DMS53 (cell line): ENCODE measurements at places on chromosomes 12 and 14.

- no peak for DNase-seq
These were observed 871.8 kb downstream of the RPS29 start for GRCh38 chr14:48714366-48714765.

- DNase-seq, result no peak
These were observed 395.2 kb upstream of the TMTC1 start for GRCh38 chr12:30178916-30179315.

DNA sequence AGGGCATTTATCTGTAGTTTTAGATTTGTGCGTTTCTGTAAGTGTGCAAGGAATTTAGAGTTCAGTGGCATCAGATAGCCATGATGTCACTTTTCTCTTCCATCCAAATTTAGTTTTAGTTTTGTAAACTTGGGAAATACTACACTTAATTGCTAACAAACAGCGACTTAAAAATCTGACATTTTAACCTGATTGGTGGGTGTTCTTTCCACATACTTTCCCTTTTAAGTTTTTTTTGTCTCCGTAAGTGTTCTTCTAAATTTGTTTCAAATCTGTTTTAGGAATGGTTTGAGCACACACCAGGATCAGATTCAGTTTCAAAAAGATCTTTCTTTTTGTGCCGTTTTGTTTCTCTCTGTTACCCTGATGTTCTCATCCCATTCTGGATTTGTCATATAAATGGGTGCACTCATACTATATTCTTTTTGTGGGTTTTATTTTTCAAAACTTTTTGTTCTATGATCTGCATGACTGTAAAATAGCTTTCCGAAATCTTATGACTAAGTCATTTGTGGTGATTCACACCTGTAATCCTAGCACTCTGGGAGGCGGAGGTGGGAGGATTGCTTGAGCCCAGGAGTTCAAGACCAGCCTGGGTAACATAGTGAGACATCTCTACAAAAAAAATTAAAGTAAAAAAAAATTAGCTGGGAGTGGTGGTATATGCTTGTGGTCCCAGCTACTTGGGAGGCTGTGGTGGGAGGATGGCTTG lies 58.9 kb downstream of the FBXO34 start:
- DNase-seq, result no peak

GRCh38 chr12:60672949-60673348 lies 1077.1 kb downstream of the SLC16A7 start:
- DNase-seq, result no peak

- DNase-seq, result no peak
These were observed 3.4 kb downstream of the ATXN7L3B start for GRCh38 chr12:74541074-74541473.

DNA sequence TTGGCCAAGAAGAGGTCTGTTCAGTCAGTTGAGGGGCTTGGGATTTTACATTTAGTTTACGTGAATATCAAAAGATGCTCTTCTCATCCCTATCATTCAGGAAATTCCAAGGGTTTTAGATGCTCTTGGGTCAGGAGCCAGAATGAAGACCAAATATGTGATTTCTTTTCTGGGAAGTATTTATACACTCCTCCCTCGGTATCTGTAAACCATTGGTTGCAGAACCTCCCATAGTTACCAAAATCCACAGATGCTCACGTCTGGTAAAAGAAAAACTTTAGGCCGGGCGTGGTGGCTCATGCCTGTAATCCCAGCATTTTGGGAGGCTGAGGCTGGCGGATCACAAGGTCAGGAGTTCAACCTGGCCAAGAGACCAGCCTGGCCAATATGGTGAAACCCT lies 75.9 kb downstream of the TNFAIP2 start:
- no peak for DNase-seq

- peak; percentile 31 for DNase-seq
These were observed 518.7 kb downstream of the TMEM121 start for GRCh38 chr14:106044949-106045596.

- no peak for DNase-seq
These were observed 9.3 kb downstream of the ENDOU start for GRCh38 chr12:47715877-47716548.
